ENCODE measurements at places on chromosomes 12 and 14.
A peak's percentile ranks its signal among the peaks of the same experiment; 100 is the strongest.

- peak; percentile 72 for DNase-seq
Observed at GRCh38 chr14:75439989-75440388, 12.2 kb downstream of the JDP2 start.

DNA sequence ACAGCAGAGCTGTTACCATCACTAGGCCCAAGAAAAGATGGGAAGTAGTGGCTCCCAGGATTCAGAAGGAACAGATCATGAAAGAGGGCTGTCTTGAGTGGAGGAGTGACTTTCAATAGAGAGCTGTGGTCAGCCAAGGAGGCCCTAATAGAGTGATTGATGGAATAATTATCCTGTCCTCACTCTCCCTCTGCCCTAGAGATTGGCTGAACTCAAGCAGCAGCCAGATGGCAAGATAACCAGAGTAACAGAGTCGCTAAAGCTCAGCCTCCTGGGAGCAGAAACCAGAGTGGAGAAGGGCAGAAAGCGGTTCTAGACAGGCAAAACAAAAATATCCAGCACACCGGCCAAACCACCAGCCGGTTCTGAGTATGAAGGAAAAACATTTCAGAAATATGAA is 23.1 kb downstream of the GMFB start:
- DNase-seq: no peak

DNA sequence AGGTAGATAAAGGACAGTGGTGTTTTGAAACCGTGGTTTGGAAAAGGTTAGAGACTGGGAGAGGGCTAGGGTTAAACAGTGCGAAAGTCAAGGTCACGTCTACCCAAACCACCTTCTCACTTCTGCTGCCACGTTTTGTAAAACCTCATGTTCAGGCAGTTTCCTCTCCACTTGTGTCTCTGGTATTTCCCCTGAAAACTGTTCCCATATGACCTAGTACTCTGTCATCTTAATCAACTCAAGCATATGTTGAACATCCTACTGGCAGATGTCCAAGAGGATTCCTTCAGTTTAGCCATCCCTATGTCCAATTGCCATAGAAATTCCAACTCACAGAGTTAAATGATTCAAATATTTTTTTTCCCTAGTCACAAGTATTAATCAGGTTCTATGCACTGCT is 17.4 kb downstream of the CLEC4C start:
- no peak for DNase-seq

DNA sequence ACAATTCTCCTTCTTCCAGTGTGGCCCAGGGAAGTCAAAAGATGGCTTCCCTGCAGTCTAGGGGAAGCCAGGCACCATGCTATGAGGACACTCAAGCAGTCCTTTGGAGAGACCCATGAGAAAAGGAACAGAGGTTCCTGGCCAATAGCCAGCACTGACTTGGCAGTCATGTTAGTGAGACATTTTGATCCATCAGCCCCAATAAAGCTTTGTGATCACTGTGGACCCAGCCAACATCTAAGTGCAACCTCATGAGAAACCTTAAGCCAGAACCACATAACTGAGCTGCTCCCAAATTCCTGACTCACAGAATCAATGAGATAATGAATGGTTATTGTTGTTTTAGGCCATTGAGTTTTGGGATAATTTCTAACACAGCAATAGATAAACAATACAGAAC is 51.0 kb upstream of the NAP1L1 start:
- DNase-seq: no peak

GRCh38 chr12:49296836-49297694 is 2.1 kb downstream of the PRPH start:
- DNase-seq: no peak

DNA sequence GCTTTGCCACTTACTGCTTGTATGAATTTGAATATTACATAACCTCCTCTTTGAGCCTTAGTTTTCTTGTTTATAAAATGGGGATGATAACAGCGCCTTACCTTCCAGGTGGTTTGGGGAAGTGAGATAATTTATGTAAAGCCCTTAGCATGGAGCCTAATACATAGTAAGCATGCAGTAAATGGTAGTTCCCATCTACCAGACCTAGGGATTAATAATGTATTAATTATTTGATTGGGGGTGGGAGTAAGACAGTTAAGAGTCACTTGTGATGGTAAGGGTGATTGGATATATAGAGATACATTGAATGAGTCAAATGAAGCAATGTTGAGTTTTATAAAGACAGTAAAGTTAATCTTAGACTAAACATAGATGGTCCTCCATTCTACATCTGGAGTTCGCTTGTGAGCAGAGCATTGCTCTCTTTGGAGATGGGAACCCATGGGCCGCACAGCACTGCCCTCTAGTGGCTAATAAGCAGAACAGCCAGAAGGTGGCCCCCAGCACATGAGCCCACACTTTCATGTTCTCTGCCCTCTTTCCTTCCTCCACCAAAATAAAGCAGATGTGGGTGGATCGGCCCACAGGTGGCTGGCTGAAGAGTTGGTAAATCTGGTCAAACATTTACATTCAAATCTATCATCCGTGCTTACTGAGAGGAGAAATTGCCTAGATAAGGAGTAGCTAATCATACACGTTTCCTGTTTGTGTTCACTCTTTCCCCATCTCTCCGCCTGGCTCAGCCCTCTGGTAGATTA is 26.5 kb upstream of the TAMALIN start:
- peak; percentile 88 for DNase-seq

GRCh38 chr12:71980538-71980937 is 41.9 kb downstream of the TPH2 start:
- DNase-seq: no peak

- no peak for DNase-seq
Observed at GRCh38 chr12:129550353-129550752, 353.5 kb downstream of the TMEM132D start.

DNA sequence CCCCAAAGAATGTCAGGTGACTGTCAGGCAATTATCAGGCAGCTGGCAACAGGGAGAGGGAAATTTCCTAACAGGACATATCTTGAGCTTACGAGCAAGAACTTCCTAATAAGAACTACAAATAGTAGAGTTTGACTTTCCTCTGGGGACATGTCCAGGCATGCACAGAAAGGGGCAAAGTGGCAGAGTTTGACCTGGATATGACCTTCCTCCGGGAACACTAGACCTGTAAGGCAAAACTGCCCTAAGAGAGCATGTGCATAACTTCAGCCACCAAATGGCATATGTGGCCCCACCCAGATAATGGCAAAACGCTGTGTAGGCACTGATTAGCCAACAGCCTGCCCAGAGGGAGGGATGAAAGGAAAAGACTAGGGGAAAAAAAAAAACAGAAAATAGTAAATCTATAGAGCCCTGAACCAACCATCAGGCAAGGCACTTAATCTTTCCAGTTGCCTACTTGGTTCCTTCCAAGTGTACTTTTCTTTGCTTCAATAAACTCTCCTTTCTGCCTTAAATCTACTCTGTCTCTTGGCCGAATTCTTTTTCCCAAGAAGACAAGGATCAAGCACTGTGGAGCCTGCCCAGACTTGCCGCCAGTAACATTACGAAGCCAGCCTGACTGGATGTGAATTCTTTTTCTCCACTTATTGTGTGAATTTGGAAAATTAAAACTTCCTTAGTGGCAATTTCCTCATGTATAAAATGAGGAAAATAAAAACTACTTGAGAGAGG is 164.1 kb downstream of the SPTSSA start:
- no peak for DNase-seq

GRCh38 chr12:77324763-77325468 is 259.5 kb upstream of the E2F7 start:
- peak; percentile 80 for DNase-seq

- DNase-seq: no peak
Observed at GRCh38 chr12:77005611-77006098, 59.7 kb downstream of the E2F7 start.

DNA sequence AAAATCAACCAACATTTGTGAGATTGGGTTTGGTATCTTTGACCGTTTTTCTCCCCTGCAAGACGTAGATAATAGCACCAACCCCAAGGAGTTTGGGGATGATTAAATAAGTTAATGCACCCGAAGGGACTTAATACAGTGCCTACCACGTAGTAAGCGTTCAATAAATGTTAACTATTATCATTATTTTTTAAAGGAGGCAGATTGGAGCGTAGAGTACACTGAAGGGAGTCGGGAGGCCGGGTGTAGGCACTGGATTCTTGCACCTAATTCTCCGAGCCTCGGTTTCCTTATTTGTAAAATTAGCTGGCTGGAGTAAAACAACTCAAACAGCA is 367 bp upstream of the FRS2 start:
- no peak for DNase-seq

DNA sequence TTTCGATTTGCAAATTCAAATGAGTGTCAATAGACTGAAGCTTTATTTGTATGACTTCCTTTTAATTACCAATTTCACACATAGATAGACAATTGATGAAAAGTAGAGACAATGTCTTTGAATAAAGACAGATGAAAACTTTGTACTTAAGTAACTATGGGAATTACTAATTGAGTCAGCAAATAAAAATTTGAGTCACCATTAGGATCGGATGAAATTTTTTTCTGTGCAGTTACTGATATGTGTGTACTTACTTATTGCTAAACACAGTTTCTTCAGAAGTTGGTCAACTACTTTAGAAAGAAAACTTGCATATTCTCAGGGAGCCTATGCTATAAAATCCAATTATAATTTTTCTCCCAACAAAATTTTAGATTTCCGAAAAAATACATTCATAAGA is 224.9 kb upstream of the SLC16A7 start:
- DNase-seq: no peak

DNA sequence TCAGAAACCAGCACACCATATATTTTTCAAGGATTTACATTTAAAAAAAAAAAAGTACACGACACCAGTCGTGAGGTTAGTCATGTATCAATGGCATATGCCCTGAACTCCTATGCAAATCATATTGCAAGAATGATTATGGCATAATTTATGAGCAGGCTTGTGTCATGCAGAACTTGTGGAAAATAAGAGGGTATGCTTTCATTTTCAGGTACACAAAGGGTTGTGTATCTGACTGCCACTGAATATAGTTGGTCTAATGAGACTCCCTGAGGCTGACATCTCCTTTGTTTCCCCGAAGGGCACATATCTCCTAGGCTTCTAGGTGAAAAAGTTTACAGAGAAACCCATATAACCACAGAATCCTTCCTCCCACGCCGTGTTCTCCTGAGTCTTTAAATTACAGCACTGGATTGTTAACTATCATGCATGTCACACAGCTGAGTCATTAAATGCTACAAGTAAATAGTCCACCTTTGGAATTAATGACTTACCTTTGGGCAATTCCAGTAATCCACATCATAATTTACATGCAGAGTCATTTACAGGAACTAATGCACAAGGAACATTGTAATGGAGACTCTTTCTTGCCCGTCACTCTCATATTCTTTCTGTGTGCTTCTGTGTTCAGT is 356.7 kb upstream of the DIO2 start:
- DNase-seq: no peak

DNA sequence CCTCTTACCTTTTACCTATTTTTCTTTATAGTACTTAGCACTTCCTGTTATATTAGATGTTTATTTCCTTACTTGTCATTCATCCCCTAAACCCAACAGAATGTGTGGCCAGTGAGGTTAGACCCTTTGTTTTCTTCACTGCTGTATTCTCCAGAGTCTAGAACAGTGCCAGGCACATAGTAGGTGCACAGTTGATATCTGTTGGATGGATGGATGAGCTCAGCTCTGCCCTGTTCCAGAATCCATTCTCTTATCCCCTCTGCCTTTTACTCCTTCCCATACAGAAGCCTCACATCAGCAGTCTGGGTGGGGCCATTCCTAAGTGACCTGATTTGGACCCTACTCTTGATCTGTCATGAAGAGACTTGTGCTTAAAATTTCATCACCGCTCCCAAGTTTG is 94.5 kb upstream of the DACT1 start:
- DNase-seq: no peak

- DNase-seq: no peak
Observed at GRCh38 chr12:88207921-88208620, 66.0 kb downstream of the TMTC3 start.

GRCh38 chr12:71335151-71335962 is 104.2 kb upstream of the LGR5 start:
- DNase-seq: no peak

- no peak for DNase-seq
Observed at GRCh38 chr12:2642896-2643425, 151.8 kb upstream of the FKBP4 start.

GRCh38 chr12:24741216-24741615 is 207.7 kb downstream of the BCAT1 start:
- DNase-seq: no peak

DNA sequence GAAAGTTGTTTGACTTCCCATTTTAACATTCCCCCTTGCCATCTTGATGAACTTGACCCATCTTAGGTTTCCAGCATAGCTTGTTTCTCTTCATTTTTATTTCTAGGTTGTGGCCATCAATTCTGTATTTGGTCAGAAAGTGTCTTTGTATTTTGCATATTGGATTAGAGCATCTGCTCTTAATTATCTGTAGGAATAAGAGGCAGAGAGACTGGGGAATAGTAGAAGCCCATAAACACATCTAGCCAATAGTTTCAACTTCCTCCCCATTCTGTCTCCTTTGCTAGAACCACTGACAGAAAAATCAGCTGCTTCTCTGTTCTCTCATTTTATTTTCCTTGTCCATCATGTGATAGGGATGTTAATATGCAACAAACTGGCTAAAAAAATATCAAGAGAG is 8.2 kb downstream of the SOCS2 start:
- DNase-seq: no peak

DNA sequence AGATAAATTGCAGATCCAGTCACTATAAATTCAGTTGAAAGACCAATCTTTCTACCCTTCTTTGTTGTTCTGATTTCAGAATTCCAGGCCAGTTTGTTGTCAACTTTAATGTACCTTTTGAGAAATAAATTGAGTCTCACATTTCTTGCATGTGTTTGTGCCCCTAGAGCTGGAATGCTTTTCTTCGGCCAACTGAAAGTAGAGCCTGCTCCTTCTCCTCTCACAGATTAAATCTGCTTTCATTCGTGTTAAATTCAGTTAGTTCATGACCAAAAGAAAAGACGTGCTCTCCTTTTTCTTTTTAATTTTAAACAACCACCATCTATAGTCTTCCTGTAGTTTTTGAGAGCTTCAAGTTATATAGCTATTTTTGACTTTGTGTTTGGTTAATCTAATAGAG is 22.9 kb downstream of the SOCS2 start:
- DNase-seq: no peak

- DNase-seq: no peak
Observed at GRCh38 chr12:118746960-118747359, 234.4 kb upstream of the SRRM4 start.

DNA sequence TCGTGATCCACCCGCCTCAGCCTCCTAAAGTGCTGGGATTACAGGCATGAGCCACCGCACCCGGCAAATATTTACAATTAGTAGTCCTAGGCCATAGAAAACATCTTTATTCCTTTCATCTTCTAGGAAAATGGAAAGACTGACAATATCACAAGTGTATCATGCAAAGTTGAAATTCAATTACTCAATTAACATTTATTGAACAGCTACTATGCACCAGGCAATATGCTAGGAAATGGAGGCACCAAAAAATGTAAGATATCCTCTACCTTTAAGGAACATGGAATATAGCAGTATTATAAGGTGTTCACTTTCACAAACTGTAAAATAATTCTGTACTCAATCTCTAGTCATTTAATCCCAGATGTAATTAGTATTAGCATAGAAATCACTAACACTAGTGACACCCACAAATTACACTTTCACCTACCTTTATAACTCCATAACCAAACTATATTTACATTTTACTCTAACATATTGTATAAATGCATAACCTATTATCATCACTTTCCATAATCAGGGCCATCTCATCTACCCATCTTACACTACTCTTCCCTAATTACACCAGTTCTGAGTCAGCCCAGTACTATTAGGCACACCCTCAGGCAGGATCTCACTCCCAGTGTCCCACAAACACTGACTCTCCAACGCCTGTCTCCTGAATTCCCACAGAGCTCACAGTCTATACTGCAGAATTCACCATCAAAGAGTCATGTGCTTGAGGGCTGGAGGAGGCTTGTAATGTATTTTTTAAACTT is 10.4 kb downstream of the CORO1C start:
- DNase-seq: no peak

GRCh38 chr12:125124320-125124966 is 59.2 kb downstream of the AACS start:
- no peak for DNase-seq

Measured in Ammon's horn (tissue), 1 donor.